ENCODE measurements at places on chromosomes 12 and 14.

- DNase-seq: no peak
Measured at GRCh38 chr14:71469643-71470335, 462.4 kb upstream of the RGS6 start.

DNA sequence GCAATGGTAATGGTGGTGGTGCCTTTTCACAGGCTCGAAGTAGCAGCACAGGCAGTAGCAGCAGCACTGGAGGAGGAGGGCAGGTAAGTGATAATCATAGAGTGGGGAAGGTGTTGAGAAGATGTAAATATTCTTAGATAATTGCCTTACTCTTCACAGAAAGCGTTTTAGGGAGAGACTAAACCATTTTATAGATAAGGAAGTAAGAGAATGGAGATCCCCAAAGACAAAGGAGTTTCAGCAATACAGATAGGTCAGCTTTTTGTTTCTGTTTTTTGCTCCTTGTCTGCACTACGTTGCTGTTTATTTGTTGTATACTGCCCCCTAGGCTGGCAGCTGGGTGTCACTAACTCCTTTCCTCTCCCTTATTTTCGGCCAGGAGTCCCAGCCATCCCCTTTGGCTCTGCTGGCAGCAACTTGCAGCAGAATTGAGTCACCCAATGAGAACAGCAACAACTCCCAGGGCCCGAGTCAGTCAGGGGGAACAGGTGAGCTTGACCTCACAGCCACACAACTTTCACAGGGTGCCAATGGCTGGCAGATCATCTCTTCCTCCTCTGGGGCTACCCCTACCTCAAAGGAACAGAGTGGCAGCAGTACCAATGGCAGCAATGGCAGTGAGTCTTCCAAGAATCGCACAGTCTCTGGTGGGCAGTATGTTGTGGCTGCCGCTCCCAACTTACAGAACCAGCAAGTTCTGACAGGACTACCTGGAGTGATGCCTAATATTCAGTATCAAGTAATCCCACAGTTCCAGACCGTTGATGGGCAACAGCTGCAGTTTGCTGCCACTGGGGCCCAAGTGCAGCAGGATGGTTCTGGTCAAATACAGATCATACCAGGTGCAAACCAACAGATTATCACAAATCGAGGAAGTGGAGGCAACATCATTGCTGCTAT is 2.0 kb downstream of the SP1 start:
- peak; percentile 14 for DNase-seq

DNA sequence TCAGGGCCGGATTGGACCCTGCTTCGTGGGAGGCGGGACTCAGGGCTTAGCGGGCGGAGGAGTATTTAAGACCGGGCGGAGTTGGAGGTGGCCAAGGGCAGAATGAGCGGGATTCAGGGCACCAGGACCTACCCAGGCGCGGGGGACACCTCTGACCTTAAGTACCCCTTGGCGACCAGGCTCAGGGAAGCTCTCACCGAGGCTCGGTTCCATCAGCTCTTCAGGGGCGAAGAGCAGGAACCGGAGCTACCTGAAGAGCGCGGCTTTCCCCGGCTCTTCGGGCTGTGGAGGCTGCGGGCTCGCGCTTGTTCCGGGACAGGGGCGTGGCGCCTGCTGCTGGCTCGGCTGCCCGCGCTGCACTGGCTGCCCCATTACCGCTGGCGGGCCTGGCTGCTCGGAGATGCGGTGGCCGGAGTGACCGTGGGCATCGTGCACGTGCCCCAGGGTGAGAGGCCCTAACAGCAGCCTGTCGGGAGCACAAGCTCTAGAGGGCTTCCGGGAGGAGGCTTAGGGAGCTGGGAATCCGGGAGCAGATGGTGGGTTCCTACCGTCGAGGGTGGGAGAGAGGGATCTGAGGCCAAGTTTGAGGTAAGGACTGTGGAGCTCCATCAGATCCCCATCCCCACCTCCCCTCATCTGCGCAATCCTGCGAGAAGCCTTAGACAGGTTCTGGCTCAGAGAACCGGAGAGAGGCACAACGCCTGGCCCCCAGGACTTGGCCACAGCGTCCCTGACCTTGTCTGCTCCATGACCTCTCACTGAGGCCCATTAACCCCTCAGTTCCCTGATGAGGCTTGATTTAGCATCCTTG is 8.4 kb downstream of the ARHGEF25 start:
- no peak for DNase-seq

- no peak for DNase-seq
Measured at GRCh38 chr12:98752726-98753125, 107.6 kb downstream of the APAF1 start.

DNA sequence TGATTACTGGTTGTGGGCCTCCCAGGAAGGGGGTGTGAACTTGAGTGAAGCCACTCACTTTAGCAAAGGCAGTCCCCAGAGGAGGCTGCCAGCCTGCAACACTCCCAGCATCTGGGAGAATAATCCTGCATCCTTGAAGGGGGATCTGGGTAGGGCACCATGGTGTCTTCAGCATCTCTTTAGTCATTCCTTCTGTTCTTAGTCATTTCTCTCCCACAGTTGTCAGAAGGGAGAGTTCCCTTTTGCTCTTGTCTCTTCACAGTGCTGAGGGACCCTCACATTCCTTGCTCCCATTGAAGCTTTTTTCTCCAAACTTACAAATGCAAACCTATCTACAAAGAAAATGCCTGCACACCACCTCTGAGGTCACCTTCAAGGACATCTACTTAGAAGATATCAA is 48.1 kb upstream of the CIT start:
- no peak for DNase-seq

DNA sequence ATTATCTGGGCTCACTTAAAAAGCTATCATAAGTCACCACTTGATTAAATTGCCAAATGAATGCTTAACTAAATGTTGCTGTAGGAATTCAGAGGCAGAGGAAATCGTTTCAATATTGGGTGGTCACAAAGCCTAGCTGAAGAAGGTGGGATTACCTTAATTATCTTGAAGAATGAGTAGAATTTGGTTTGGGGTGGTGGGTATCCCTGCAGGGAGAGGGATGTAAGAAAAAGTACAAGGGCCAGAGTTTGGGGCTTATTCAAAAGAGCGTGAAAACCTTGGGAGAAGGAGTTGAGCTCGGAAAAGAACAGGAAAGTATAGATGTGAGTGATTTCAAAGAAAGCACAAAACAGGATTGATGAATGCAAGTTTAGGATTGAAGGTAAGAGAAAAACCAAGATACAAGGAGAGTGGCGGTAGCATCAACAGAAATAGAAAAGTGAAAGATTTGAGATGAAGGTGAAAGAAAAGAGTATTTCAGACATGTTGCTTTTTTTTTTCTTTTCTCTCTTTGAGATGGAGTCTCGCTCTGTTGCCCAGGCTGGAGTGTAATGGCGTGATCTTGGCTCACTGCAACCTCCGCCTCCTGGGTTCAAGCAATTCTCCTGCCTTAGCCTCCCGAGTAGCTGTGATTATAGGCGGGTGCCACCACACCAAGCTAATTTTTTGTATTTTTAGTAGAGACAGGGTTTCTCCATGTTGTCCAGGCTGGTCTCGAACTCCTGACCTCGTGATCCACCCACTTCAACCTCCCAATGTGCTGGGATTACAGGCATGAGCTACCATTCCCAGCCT is 1.7 kb downstream of the BRMS1L start:
- no peak for DNase-seq

GRCh38 chr12:2053691-2054090 is 904 bp downstream of the CACNA1C start:
- DNase-seq: no peak

- DNase-seq: no peak
Measured at GRCh38 chr14:103084021-103084919, at the start of gene LBHD2. TSS of gene LBHD2 (plus strand) at chr14:103084210. CDS start at chr14:103086013, 1,803 bp downstream.

DNA sequence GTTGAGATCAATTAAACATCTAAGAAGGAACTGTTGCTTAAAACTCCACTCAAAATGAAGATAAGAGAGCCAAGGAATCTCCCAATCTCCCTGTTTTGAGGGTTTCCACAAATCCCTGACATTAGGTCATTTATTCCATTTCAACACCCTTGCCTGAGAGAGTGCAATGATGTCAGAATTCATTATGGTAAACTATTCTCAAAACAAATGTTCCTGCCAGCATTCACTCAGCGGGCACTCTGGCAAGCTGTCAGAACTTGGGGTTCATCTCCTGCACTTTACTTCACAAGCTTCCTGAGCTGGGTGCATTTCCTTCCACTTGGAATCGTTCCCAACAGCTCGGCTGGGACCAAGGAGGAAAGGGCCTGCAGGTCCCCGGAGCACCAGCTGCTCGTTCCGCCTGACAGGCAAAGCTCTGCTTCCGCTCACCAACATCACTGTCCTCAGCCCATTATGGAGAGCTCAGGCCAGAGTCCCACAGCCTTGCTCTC is 117.8 kb downstream of the TTC7B start:
- no peak for DNase-seq

GRCh38 chr14:36756226-36756625 is 94.6 kb downstream of the PAX9 start:
- DNase-seq: no peak

- DNase-seq: no peak
Measured at GRCh38 chr14:103739466-103739792, 23.8 kb downstream of the ZFYVE21 start.

DNA sequence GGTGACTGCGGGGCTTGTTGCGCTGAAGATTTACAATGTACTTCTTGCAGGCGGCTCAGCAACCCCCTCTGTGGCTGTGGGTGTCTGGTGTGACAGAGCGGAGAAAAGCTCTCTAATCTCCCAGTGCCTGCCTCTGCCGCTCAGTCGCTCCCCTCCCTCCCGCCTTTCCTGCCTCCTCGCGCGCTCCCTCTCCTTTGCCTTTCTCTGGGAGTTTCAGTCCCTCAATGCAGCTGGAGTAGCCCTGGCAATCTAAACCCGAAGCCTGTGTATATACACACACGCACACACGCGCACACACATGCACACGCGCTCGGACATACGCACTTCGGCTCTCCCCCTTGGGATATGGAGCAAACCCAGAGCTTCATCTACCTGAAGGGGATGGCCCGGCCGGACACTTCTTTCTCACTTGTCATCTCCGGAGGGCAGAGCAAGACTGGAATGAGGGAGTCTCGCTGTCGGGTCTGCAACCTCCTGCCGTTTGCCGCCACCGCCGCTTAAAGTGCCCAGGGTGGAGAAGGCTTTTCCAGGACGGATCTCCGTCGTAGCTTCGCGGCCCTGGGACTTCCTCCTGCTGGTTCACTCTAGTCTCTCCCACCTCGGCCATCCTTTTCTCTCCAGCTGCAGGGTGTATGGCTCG is 599 bp upstream of the TRHDE start:
- DNase-seq: no peak

GRCh38 chr12:77347017-77347416 is 281.6 kb upstream of the E2F7 start:
- no peak for DNase-seq

DNA sequence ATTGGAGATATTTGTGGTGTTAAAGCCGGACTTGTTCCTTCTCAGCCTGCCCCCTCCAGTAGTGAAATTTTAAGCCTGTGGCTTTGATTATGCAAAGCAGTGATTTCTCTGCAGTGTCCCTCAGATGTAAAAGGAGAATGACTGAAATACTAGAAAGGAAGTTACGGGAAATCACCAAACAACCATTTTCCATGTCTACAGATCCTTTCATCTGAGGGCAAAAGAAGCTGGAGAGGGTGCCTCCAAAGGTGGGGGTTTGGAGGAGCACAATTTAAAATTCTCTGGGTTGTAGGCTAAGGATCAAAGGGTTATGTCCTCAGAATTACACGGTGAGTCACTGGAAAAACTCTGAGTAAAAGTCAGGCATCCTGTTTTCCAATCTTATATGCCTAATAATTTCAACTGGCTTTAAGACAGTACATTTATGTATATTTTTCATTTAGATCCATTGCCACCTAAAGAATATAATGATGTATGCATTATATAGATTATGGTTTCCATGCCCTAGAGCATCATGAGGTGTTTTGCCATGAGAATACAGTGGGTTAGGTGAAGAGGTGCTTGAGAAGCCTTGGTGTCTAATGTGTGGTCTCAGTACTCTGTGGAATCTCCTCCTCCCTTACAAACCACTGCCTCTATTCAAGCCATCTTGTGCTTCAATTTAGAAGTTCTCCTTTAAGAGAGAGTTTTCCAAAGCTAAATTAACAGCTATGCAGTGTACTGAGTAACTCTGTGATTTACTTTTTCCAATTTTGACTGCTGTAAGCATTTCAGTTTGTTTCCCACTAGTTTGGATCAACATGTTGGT is 362.1 kb downstream of the RAD51B start:
- DNase-seq: no peak

- no peak for DNase-seq
Measured at GRCh38 chr12:123478762-123479161, 20.8 kb downstream of the SNRNP35 start.

- no peak for DNase-seq
Measured at GRCh38 chr14:28635387-28635786, 131.2 kb upstream of the FOXG1 start.

DNA sequence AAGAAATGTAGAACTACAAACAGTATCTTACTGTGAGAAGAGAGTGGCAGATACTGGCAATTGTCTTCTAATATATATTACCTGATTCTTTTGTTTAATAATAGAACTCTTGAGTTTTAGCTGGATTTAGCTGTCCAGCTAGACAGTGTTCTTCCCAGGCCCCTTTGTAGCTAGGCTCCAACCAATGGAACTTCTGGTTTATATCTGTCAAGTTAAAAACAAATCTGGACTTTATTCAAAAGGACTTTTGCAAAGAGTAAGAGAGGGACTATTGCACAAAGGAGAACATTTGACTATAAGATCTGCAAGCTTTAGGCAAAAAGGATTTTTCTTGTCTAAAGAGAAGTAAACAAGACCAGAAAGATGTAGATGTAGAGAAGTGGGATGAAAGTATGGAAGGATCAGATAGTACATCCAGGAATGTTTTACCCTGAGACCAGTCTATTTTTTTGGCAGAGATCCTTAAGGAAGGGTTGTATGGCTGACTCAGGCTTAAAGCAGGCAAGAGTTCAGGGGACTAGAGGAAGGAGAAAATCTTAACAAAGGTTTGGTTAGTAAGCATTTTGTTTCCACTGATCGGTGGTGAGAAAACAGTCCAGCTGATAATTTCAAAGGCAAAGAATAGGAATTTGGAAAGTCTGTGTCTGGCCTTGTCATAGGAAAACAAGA is 111.1 kb upstream of the PLEKHA5 start:
- no peak for DNase-seq

DNA sequence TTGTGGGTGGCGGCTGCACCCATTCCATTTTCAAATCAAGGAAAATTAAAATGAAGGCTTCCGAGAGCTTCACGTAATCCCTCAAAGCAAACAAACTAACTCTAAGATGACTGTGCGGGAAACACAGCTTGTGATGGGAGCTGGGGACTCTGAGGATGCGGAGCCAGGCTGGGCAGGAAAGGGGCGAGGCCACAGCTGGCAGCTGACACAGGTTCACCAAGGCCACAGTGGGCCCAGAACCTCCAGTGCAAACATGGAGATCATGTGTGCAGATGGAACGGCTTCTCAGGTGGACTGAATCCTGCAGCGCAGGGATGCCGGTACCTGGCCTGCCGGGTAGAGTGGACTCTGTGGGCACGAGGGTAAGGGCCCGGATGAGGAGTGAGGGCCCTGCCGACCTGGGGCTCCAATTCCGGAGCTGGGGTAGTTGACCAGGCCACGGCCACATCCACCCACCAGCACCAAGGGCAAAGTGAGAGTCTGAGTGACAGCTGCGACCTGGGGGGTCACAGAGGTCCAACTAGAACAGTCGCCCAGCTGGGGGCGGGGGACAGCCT is 19.2 kb upstream of the BTBD6 start:
- DNase-seq: no peak

Data from T-helper 9 cell (primary cell).